GM23338 (cell line): ENCODE measurements at places on chromosomes 12 and 14. TPM values are rescaled to one million over a fixed set of nuclear protein-coding genes. Genes with fewer than 3 reads are reported as not detected.

Gene RFX4
- total RNA-seq, result 2.1 TPM in 1 of 2 replicates, not detected in the other

Gene TMEM63C
- 6.3 and 6.4 TPM in 2 replicates for total RNA-seq

Gene DYNC1H1
- total RNA-seq, result 604 and 635 TPM in 2 replicates

Gene LBHD2
- not detected in 2 replicates for total RNA-seq

Gene CCNT1
- total RNA-seq, result 28.7 and 33.6 TPM in 2 replicates

DNA sequence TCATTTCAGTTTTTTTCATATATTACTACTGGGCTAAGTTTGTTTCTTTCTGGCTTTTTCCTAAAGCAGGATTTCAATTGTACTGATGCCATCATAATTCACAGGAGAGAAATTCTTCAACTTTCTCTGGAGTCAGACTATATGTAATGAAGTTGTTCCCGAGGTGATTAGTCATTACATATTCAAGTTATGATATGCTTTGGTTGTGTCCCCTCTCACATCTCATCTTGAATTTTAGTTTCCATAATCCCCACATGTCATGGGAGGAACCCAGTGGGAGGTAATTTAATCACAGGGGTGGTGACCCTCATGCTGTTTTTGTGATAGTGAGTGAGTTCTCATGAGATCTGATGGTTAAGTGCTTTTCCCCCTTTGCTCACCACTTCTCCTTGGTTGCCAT is 227.5 kb upstream of the LRIG3 start:
- H3K36me3 ChIP-seq, result no peaks in the 10 kb centered on the region
- H3K27ac ChIP-seq, result no peak overlapping the region
- H3K4me3 ChIP-seq, result no peak overlapping the region

DNA sequence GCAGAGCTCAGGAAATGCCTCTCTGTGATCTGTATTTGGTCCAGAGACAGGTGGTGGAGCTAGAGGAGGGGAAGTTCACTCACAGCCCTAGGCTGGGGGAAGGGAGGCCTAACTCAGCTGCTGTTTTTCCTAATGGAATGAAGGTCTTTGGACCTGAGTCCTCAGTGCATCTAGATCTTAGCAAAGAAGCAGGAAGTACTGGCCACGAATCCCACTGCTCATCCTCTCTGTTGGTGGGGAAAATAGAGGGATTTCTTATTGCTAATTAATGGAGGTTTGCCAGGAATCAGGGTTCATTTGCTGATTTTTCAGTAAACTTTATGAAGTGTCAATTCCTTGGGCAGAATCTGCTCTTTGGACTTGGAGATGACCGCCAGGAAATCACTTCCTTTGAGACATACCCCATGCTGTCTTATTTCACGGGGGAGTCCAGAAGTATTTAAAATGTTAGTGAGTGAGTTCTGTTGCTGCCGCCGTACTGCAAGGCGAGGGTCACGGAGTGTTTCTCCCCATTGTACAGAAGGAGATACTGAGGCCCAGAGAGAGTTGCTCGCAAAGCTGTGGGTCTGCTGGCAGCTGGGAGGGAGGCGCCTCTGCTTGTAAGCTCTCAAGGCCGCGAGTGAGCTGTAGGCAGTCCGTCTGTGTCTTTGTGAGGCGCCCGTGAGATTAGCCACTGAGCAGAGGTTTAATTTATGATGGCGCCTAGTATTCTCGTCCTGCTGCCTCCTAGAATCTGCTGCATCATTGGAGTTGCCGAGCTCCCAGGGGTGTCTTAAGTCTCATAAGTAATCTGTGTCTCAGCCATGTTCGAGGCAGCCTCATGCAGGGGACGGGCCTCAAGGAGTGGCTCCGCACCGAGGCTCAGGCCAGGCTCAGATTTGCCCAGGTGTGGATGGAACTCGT is 88.2 kb downstream of the TSPAN9 start:
- H3K27ac ChIP-seq, result no peak overlapping the region
- DNase-seq, result no peak
- peaks cover 5% of the 10 kb centered on the region; the same call in 1 of the 2 replicates for H3K36me3 ChIP-seq
- H3K27me3 ChIP-seq, result no peaks in the 10 kb centered on the region
- H3K4me3 ChIP-seq, result no peak overlapping the region

GRCh38 chr14:67357969-67358354 is 1.6 kb downstream of the ATP6V1D start:
- no peaks in the 10 kb centered on the region for H3K27me3 ChIP-seq
- H3K27ac ChIP-seq, result no peak overlapping the region
- peaks cover 9% of the 10 kb centered on the region for H3K4me1 ChIP-seq
- DNase-seq, result no peak
- peak overlapping the region; percentile 90 for H3K4me3 ChIP-seq

GRCh38 chr14:36363704-36364103 is 43.3 kb upstream of the MBIP start:
- no peaks in the 10 kb centered on the region for H3K4me1 ChIP-seq
- DNase-seq, result no peak
- H3K4me3 ChIP-seq, result no peak overlapping the region
- H3K36me3 ChIP-seq, result no peaks in the 10 kb centered on the region
- no peak overlapping the region for H3K27ac ChIP-seq
- H3K27me3 ChIP-seq, result no peaks in the 10 kb centered on the region

- H3K36me3 ChIP-seq, result no peaks in the 10 kb centered on the region
- no peaks in the 10 kb centered on the region for H3K27me3 ChIP-seq
- H3K4me1 ChIP-seq, result peaks cover 16% of the 10 kb centered on the region
- no peak for DNase-seq
- no peak overlapping the region for H3K4me3 ChIP-seq
Observed at GRCh38 chr12:116628989-116629388, 69.8 kb downstream of the MAP1LC3B2 start.

GRCh38 chr14:94659901-94660300 is 47.7 kb downstream of the SERPINA3 start:
- no peak overlapping the region for H3K4me3 ChIP-seq
- no peak for DNase-seq
- no peak overlapping the region for H3K27ac ChIP-seq
- H3K36me3 ChIP-seq, result no peaks in the 10 kb centered on the region
- no peaks in the 10 kb centered on the region for H3K27me3 ChIP-seq

GRCh38 chr14:89217891-89218290 is 199.1 kb downstream of the FOXN3 start:
- H3K4me1 ChIP-seq, result peaks cover 15% of the 10 kb centered on the region
- DNase-seq, result no peak
- no peak overlapping the region for H3K4me3 ChIP-seq
- H3K27me3 ChIP-seq, result no peaks in the 10 kb centered on the region
- H3K27ac ChIP-seq, result no peak overlapping the region

DNA sequence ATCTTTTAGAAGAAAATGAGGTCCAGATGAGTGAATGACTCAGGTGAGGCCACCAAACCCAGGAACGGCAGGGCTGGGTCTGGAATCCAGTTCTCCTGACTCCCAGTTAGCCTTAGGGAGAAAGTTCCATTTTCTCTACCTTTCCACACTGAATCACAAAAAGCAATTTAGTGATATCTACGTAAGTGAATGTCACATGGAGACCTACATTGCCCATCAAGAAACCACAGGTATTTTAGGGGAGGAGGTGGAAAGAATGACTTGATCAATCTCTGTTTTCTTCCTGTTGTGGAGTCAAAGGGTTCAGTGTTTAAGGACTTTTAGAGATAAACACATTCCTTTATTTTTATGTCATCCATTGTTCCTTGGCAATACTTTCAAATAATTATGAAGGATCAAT is 106.9 kb upstream of the PTPRB start:
- no peaks in the 10 kb centered on the region for H3K36me3 ChIP-seq
- H3K4me1 ChIP-seq, result no peaks in the 10 kb centered on the region
- H3K27me3 ChIP-seq, result no peaks in the 10 kb centered on the region
- H3K27ac ChIP-seq, result no peak overlapping the region

DNA sequence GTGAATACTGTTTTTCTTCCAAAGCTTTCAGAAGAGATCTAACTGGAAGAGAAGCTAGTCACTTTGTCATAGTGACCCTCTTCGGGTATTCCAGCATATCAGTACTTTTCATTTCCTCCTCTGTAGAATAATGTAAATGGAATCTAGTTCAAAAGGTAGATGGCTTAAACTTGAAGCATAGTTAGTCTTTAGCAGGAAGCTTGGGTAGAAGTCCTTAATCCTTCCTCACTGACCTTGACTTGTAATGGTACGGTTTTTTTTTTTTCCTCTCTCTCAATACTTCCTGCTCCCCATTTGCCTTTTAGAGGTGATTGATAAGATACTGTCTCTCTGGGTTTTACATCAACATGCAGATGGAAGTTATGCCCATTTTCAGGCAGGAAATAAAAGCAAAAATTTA is 1.7 kb downstream of the FBXO34 start:
- H3K4me1 ChIP-seq, result peaks cover 7% of the 10 kb centered on the region
- no peaks in the 10 kb centered on the region for H3K36me3 ChIP-seq
- no peaks in the 10 kb centered on the region for H3K27me3 ChIP-seq
- no peak for DNase-seq

DNA sequence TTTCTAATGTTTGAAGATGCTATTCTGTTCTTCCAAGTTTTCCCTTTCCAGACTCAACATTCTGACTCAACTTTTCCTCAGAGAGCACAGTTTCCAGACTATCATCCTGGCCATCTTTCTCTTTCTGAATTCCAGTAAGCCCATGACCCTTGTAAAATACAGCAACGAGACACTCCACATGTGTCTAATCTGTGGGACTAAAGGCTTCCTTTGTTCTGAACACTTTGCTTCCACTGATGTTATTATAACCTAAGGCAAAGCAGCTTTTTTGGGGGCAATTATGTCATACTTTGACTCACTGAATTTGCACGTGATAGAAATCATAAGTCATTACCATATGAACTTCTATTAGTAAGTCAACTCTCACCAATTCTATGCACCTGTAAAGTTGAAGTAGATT is 6.3 kb upstream of the ART4 start:
- no peak for DNase-seq
- no peak overlapping the region for H3K4me3 ChIP-seq
- H3K36me3 ChIP-seq, result no peaks in the 10 kb centered on the region
- peaks cover 13% of the 10 kb centered on the region; the same call in 1 of the 2 replicates for H3K4me1 ChIP-seq
